ENCODE measurements at places on chromosomes 13 and 19. TPM values are rescaled to one million over a fixed set of nuclear protein-coding genes. Genes with fewer than 3 reads are reported as not detected.

GRCh38 chr19:38152461-38153379 lies 71.3 kb downstream of the DPF1 start:
- peak; percentile 93 for DNase-seq

DNA sequence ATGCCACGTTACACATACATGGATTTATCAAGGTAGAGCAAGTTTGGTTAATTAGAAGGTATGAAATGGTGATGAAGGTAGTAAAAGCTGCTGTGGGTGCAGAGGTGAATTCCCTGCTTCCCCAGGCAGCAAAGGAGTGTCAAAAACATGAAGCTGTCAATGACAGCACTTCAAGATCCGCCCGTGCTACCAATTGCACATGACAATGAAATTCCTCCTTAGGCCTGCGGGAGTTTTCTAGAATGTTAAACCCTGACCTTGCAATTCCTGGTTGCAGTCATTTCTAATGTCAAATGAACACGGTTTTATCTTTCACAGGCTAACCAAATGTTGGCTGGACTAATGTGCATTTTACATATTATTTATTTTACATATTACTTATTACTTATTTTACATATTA lies 67.7 kb upstream of the LSM14A start:
- no peak for DNase-seq

- peak; percentile 84 for DNase-seq
These were observed 31.7 kb downstream of the IER2 start for GRCh38 chr19:13181747-13182388.

DNA sequence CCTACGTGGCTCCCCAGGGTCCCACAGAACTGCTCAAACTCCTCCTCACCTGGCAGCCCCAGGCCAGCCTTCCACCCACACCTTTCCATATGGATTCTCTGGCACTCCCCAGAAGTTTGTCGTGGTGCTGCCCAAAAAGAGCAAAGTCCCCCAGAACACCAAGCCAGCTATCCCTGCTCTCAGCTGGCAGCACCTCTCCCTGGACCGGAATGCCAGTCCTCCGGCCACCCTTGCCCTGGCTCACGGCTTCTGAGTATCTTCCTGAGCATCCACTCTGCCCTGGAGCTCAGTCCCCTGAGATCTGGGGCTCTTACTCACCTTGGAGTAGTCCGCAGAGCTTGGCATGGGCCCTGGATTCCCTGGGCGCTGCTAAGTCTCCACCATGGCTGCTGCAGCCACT lies 166.5 kb upstream of the ZNF507 start:
- DNase-seq: no peak

DNA sequence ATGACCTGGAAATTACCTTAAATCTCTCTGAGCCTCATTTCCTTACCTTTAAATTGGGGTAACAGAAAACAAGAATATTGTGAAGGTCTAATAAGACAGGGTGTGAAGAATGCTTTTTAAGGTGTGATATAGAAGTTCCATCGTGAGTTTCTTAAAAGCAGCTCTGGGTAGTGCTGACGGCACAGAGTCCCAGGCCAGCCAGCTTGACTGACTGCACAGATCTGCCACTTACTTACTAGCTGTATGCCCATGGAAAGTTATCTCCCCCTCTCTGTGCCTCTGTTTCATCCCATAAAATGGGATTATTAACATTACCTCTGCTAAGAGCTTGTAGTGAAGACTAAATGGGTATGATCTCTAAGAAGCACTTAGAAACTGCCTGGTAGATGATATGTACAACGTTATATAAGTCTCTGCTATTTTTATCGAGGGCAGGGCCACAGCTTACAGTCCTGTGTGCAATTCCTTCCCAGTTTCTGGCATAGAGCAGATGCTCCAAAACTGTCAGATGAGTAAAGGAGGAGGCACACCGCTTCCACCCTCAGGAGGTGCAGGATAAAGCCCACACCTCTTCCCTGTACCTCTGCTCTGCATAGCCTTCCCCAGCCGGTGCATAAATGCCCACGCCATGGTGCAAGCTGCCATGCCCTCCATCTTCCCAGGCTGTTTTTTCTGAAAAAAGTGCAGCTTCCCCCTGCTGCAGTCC lies 99.6 kb downstream of the MBNL2 start:
- no peak for DNase-seq

- DNase-seq: peak; percentile 62
These were observed 209.5 kb downstream of the KLF5 start for GRCh38 chr13:73268306-73268705.

DNA sequence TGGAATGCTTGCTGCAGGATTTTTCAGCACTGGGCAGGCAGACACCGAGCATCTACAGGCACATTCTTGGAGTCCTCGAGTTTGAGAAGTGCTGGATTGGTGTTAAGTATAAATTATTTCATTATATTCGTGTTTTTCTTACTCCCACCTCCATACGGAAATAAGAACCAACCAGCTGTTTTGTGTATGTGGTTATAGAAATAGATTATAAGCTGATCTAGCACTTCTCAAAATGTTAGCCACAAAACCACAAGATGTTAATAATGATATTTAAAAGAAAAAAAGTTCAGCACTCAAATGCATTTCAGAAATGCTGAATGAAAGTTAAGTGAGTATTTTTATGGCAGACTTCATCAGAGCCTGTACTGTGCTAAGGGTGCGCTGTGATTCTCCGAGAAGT lies 24.0 kb upstream of the TEX29 start:
- DNase-seq: no peak

- no peak for DNase-seq
These were observed 21.1 kb upstream of the POMP start for GRCh38 chr13:28637714-28638355.

ARHGEF1 gene
- total RNA-seq: 107 TPM

SIGLECL1 gene
- total RNA-seq: not detected

CACNG7 gene
- total RNA-seq: not detected

ARL11 gene
- not detected for total RNA-seq

RNF225 gene
- 6.6 TPM for total RNA-seq

VASP gene
- total RNA-seq: 196 TPM

All from MG63 (cell line).